ENCODE measurements at places on chromosomes 6 and 20.

- DNase-seq: no peak
Observed at GRCh38 chr6:830667-831327, 137.9 kb upstream of the EXOC2 start.

DNA sequence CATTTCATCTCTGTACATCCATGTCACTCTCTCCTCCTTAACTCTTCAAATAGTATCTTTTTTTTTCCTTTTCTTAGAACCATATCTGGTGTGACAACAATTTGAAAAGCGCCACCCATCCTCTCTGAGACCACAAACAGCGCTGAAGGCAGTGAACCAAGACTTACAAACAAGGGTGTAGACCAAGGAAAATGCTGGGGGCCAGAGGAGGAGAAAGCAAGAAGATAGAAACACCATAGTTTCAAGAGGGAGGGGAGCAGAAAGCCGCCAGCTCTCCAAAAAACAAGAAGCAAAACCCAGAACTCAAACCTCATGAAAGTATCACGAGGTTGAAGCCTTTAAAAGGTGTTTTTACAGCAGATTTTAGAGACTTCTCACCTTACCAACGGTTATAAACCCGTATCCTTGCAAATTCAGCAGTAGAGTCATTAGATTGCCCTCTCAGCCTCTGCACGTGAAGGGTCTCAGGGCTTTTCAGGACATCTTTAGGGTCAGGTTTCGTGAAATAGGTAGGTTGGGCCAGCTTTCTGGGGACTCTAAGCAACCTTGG lies 13.3 kb upstream of the RIPOR2 start:
- no peak for DNase-seq

- DNase-seq: no peak
Observed at GRCh38 chr6:117338567-117338966, 73.2 kb downstream of the VGLL2 start.

- no peak for DNase-seq
Observed at GRCh38 chr6:139955366-139956155, 581.1 kb upstream of the CITED2 start.

DNA sequence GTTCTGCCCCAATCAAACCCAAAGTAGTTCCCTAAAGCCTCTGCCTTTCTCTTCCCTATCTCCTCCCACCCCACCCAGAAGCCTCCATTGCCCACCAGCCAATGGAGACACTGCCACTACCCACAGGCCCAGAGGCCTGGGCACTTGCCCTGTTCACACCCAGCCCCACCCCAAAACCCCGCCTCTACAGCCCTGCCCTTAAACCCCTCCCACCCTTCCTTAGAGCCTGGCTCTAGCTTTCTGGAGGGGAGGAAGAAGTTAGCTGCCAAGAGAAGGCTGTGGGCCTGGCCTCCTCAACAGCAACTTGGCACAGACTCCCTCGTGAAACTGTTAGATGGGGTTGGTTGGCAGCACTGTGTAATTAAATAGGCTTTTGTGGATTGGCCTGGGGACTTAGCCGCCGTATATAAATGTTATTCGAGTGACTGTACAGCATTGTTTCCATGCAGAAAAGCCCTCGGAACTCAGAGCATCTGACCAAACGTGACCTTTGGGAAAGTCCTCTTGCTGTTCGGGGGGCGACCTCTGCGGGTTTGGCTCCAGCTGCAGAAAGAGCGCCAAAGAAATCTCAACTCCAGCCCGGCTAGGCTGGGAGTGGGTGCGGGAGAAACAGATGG lies 31.4 kb downstream of the COL11A2 start:
- DNase-seq: peak; percentile 24

GRCh38 chr6:53671111-53671510 lies 5.6 kb upstream of the KLHL31 start:
- no peak for DNase-seq

- DNase-seq: no peak
Observed at GRCh38 chr20:54645445-54646155, 170.2 kb downstream of the DOK5 start.

DNA sequence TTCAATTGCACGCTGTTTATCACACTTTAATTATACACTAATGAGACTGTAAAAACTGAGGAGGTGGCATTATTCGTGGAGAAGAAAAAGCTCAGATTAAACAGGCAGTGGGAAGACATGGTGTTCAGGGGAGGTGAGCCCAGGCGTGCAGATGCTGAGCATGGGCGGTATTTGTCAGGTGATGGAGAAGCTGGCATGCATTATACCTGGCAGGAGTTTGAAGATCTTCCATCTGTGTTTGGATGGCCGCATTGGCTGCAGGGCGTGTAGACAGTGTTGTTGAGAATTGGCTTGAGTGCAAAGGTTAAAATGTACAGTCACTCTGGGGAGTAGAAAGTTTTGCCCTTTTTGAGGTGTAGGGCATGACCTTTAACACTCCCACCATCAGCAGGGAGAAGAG lies 213.8 kb downstream of the ERMARD start:
- no peak for DNase-seq

DNA sequence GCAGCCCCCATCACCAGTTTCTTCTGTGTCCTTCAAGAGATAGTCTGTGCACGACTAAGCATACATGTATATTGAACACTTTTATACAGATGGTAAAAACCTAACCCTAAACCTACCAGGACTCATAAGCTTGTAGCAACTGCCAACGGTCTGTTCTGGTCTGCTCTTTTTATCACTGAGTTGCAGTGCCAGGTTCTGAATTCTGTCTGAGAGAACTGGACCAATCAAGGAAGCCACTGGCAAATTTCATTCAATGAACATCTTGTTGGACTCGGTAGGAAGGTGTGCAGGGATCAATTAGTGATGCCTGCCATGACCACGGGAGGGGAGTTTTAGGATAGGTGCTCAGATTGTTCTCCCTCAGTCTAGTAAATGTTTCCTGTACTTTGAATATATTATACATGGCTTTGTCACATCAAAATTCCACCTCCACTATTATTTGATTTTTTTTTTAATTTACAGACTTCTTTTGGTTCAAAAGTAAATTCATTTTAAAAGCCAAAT lies 146.8 kb downstream of the EYA2 start:
- DNase-seq: no peak

DNA sequence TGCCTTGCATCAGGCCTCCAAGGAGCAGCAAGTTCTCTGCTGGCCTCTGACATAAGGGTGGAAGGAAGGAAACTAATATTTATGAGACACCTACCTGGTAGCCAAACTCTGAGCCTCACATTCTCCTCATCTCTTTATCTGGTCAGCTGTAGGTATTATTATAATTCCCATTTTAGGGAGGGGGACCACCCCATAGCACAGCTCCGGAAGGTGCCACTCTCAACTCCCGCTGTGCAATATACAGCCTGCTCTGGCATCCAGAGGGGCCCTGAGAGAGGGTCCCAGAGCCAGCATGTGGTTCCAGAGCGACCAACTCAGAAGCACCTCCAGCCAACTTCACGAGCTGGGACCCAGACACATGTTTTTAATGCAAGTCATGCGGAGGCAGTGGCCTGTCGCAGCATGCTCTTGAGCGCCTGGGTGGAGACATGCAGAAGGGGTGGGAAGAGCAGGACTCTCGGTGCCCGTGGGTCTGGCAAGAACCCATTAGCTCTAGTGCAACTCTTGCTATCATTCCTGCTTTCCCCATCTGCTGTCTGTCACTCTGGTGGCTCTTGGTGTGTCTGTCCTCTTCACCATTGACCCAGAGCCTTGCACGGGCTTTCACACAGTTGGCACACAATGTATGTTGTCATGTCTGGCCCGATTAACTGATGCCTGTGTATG lies 15.0 kb upstream of the MYMX start:
- no peak for DNase-seq

GRCh38 chr6:29509239-29509638 lies 21.5 kb upstream of the MAS1L start:
- no peak for DNase-seq
